ENCODE measurements at places on chromosomes 6 and 20. TPM values are rescaled to one million over a fixed set of nuclear protein-coding genes. Genes with fewer than 3 reads are reported as not detected.

The PLCB4 gene
- 7.1 TPM for total RNA-seq

The FOXS1 gene
- total RNA-seq = 9.3 TPM

The SNAP25 gene
- 0.77 TPM for total RNA-seq

The TREML2 gene
- not detected for total RNA-seq

The ZKSCAN3 gene
- 4.2 TPM for total RNA-seq

The APCDD1L gene
- 7.3 TPM for total RNA-seq

The COL11A2 gene
- 0.56 TPM for total RNA-seq

The SLC16A10 gene
- not detected for total RNA-seq

The TNFRSF6B gene
- 8.7 TPM for total RNA-seq

The CRIP3 gene
- not detected for total RNA-seq

The TNXB gene
- 10.4 TPM for total RNA-seq

The EPPIN gene
- not detected for total RNA-seq

The RTN4IP1 gene
- 12.3 TPM for total RNA-seq

The PRPH2 gene
- total RNA-seq = 0.58 TPM

The ZC3H12D gene
- under 0.01 TPM for total RNA-seq

The PLN gene
- 0.19 TPM for total RNA-seq

The IGF2R gene
- total RNA-seq = 131 TPM

The TMEM217 gene
- 2.5 TPM for total RNA-seq

The CD109 gene
- 5.8 TPM for total RNA-seq

The CNBD2 gene
- total RNA-seq = 2.7 TPM

The CRISP2 gene
- not detected for total RNA-seq

The IRF4 gene
- 0.28 TPM for total RNA-seq

The PRSS35 gene
- 1.7 TPM for total RNA-seq

The NKX2-2 gene
- total RNA-seq = not detected

The BTNL2 gene
- not detected for total RNA-seq

The TULP1 gene
- total RNA-seq = not detected

The RIPOR2 gene
- total RNA-seq = 1.1 TPM

The TPBG gene
- 61.9 TPM for total RNA-seq

The SDCBP2 gene
- 2.3 TPM for total RNA-seq

The MRPS26 gene
- 35.5 TPM for total RNA-seq

The CCDC28A gene
- total RNA-seq = 12.4 TPM

The IER3 gene
- 239 TPM for total RNA-seq

The KCNK5 gene
- not detected for total RNA-seq

The GHRH gene
- not detected for total RNA-seq

The ZBTB46 gene
- 4.8 TPM for total RNA-seq

The TLDC2 gene
- total RNA-seq = not detected

The AGER gene
- 0.58 TPM for total RNA-seq

The MATN4 gene
- total RNA-seq = not detected

The PNPLA1 gene
- total RNA-seq = not detected

The HINT3 gene
- 18.0 TPM for total RNA-seq

The SCUBE3 gene
- total RNA-seq = 26.5 TPM

The SRSF12 gene
- 0.28 TPM for total RNA-seq

The PHACTR1 gene
- 0.19 TPM for total RNA-seq

The C6orf163 gene
- total RNA-seq = 0.77 TPM
